ENCODE measurements at places on chromosomes 16 and 17.
A peak's percentile ranks its signal among the peaks of the same experiment; 100 is the strongest.

- no peak for DNase-seq
Measured at GRCh38 chr17:81371910-81372760, 23.1 kb upstream of the BAHCC1 start.

- DNase-seq: no peak
Measured at GRCh38 chr16:10356870-10357842, 28.7 kb upstream of the ATF7IP2 start.

GRCh38 chr16:28935346-28935745, 3.6 kb downstream of the CD19 start:
- DNase-seq: no peak

DNA sequence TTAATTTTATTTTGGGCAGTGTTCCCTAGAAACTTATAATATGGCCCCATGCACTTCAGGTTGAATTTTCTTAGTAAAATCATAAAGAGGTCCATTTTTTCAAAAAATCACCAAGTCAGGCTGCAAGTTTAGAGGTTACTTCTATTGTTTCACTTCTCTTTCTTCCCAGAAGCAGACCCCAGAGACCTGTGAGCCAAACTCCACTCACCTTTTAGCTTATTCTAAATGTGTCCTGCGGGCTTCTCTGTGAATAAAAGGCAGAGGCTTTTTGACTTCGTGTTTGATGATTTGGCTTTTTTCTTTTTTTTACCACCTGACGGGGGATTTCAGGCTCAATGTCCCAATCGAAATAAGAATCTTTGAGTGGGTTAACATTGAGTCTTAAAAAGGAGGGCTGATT, 7.4 kb downstream of the PRKCB start:
- no peak for DNase-seq

DNA sequence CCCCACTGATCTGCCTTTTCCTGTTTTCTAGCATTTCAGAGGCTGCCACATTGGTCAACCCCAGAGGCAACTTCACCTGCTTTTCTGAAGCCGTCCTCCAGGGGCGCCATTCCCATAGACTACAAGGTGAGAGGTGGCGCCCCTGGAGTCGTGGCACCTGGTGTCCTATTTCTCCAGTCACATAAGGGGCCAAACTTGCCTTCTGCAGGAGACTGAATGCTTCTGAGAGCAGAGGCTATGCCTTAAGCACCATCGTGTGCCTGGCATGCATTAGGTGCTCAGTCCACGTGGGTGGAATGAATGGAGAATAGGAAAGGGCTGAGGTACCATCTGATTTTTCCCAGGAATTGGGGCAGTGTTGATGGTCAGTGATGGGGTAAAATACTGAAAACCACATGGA, 164.8 kb downstream of the HAPSTR1 start:
- DNase-seq: no peak

GRCh38 chr16:31439519-31439918, 3.1 kb downstream of the ZNF843 start:
- no peak for DNase-seq

GRCh38 chr17:73541561-73541981, 102.7 kb downstream of the SDK2 start:
- DNase-seq: no peak

- DNase-seq: peak; percentile 74
Measured at GRCh38 chr17:56819431-56820145, 14.1 kb downstream of the C17orf67 start.

- DNase-seq: no peak
Measured at GRCh38 chr17:55290492-55291113, 25.8 kb downstream of the HLF start.

DNA sequence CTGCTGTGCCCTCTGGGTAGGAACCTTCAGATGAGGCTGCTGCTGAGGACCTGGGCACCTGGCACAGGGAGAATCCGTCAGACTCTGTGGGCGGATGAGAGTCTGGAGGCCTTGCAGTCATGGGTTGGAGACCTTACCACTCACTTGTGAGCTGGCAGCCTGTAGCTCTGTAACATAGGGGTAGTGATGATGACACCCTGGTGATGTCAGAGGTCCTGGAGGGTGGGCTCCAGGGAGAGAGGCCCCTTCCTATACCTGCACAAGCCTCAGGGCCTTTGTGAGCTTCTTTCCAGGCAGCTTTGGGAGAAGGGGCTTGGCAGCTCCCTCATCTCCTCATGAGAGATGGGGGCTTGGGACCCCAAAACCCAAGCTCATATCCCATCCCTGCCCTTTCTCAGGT, 1.6 kb downstream of the MIEF2 start:
- DNase-seq: no peak

- DNase-seq: no peak
Measured at GRCh38 chr16:77359065-77359502, 75.8 kb downstream of the ADAMTS18 start.

GRCh38 chr16:57016831-57017230, 27.5 kb downstream of the NLRC5 start:
- no peak for DNase-seq

DNA sequence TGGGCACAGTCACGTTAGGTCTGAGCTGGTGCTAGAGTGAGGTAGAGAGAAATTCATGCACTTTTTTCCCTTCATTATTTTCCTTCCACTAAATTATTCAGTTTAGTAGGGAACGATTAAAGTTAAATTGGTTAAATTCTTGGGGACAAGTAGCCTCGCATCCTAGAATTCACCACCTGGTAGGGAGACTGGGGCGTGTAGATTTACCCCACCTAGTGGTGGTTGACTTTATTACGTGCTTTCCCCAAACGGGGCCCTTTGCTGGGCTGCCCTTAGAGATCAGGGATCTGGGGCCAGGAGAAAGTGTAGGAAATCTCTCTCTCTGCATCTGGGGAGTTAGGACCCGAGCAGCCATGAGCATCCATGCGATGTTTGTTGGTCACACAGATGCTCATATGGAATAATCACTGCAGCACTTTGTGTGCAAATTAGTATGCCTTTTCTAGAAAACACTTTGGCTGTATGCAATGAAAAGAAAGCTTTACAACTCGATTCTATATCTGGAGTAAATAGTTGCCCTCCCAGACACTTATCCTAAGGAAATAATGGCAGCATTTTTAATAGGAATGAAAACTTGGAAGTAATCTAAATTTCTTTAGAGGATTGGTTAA, 107.0 kb downstream of the PLCG2 start:
- no peak for DNase-seq

DNA sequence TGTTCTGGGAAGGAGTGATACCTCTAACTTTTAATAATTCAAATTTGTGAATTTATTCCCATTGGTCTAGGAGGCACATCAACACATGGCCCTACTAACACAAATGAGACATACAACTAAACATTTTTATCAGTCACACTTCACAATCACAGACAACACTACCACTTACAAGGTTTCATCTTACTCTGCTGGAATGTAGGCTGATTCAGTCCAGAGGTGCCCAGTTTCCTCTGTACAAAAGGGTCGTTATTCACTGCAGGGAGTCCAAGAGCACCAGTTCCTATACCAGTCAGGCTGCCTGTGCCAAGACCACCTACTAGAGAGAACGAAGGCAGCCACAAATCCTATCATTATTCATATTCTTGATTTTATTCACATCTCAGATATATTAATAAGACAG, 41.4 kb downstream of the SETD6 start:
- no peak for DNase-seq

DNA sequence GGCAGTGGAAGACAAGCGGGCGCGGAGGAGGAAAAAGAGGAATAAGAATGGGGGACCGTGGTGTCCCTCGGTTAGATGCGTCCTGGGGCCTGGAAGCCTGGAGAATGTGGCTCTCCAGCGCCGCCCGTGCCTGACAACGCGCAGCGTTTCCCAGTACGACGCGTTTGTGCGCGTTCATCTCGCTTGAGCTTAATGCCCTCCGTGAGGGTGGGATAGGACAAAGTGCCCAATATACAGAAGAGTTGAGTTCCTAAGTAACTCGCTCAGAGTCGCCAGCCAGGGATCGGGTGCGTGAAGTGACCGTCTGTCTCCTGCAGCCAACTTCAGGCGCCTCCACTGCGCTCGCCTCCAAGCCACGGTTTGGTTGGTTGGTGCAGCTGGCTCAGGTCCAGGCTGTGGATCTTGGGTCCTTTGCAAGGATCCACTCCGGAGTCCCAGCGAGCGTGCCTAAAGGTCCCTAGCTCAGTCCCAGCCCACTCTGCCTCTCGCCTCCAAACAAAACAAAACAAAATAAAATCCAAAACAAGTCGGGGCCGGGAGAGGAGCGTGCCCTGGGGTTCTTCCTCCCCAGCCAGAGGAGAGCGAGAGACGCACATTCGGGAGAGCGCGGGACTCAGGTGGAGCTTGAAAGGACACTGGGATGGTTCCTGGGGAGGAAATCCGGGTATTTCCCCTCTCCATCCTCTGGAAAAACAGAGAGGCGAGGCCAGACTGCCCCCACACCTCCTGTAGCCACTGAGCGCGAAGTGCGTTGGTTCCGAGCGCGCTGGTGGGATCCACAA, 974 bp downstream of the GALR2 start:
- no peak for DNase-seq

GRCh38 chr16:17312094-17312710, 158.6 kb downstream of the XYLT1 start:
- no peak for DNase-seq

DNA sequence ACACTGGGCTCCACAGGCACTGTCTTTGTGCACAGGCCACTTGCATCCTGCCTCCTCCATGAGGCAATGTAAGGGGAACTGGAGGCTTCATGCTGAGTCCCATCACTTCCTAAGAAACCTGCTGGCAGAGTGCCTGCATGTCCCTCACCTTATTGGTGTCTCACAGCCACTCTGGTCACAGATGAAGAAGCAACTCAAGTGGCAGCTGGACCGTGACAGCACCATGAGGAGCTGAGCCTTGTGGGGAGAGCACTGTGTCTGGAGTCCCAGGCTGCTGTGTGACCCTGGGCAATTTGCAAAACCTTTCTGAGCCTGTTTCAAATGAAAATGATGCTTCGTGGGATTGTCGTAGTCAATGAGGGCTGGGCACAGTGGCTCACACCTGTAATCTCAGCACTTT, 19.5 kb downstream of the ANKRD40 start:
- DNase-seq: no peak

- DNase-seq: no peak
Measured at GRCh38 chr17:73189417-73190099, 3.3 kb upstream of the COG1 start.

- DNase-seq: no peak
Measured at GRCh38 chr17:44063704-44064639, 2.5 kb downstream of the LSM12 start.
